ENCODE measurements at places on chromosomes 3 and 15.

GRCh38 chr15:39413558-39413957, 167.3 kb upstream of the THBS1 start:
- DNase-seq, result no peak

DNA sequence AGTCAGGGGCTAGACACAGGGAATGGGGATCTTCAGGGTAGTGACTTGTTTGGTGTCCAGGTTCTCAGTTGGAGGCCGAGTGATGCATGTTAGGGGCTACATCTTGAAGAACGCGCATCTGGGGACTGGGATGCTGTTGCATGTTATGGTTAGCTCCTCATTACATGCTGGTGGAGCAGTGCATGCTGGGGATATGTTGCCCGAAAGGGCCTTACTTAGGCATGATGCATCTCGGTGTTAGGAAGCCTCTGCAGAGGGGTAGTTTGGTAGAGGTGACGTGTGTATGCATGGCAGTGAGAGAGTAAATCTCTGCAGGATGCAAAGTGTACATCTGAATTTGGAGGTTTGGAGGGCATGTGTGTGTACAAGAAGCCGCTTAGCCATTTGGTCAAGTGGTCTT, 2.4 kb downstream of the EIF4G1 start:
- DNase-seq, result no peak

DNA sequence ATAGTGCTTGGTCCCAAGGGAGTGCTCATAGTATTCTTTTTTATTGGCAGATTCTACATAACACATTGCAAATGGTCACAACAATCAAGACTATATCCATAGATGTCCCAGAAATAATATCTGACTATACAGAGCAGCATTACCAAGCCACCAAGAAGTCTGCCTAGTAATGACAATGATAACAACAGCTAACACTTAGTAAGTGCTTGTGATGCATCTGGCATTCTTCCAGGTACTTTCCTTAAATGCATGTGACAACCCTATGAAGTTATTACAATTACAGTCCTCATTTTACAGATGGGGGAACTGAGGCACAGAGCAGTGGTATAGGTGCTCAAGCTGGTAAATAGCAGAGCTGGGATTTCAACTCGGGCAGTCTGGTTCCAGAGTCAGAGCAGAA, 49.6 kb upstream of the ICE2 start:
- no peak for DNase-seq

DNA sequence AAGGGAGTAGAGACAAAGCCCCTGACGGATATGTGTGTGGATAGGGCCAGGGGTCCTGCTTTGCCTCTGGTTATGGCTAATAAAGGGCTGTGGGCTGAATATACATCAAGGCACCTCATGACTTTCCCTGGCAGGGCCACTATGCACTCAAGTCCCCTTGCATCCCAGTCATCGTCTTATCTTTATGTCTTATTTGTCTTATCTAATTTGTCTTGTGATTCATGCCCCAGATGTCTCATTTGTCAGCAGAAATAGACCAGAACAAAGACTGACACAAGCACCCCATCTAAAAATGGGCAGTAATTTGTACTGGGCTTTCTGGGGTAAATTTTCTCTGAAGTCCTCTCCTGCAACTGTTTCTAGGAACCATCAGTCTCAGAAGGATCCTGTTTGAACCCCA, 68.6 kb downstream of the ITGA11 start:
- DNase-seq, result no peak

- DNase-seq, result no peak
These were observed 479.9 kb downstream of the OCA2 start for GRCh38 chr15:27619204-27619603.

DNA sequence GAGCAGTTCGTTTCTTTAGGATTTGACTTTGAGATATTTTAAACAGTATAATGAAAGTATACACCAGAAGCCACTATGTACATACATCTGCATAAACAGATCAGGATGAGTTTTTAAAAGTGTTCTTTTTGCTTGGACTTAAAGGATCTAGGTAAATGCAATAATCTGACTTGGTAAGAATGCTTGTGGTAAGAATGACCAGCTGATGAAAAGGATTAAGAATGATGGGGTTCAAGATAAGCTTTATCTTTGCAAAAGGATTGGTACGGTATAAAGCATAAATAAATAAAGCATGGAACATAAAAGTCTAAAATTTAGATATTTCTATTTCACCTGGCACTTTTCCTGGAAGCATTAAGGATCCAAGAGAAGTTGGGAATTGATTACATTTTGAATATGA, 9.8 kb upstream of the MME start:
- no peak for DNase-seq

Measured in activated effector memory CD4-positive, alpha-beta T cell treated with Interleukin-2 at 50 U/mL for 16 hours (primary cell).